ENCODE measurements at places on chromosomes 13 and 19.

DNA sequence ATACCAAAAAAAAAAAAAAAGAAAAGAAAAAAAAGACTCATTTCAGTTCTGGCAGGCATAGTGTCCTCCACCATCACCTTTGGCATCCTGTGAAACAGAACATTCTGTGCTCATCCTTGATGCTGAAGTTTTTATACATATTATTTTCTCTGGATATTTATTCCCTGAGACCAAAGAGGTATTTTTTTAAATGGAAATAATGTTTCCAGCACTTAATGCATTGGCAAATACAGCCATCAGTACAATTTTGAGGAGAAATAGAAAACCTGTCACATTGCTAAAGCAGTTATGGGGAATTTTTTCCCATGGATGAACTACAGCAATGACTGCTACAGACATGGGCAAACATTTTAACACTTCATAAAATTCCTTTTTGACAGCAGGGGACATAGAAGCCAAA, 312.4 kb downstream of the DNAJC15 start:
- DNase-seq: no peak

GRCh38 chr19:34534206-34534605, 52.6 kb downstream of the WTIP start:
- DNase-seq: no peak

DNA sequence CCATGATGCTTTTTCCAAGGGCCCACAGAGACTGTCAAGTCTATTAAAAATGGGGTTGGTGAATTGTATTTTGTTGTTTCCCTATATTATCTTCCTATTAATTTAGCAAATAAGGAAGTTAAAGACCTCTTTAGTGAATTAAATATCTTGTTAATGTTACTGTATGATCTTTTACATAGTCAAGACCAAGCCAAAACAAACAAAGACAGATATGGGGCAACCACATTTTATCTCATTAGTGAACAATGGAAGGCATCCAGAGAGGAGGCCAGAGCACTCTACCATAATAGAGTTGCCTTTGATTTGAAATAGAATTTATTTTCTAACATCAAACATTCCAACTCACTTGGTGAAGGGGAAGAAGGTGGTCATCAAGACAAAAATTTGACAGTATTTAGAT, 169.4 kb downstream of the B3GLCT start:
- no peak for DNase-seq

DNA sequence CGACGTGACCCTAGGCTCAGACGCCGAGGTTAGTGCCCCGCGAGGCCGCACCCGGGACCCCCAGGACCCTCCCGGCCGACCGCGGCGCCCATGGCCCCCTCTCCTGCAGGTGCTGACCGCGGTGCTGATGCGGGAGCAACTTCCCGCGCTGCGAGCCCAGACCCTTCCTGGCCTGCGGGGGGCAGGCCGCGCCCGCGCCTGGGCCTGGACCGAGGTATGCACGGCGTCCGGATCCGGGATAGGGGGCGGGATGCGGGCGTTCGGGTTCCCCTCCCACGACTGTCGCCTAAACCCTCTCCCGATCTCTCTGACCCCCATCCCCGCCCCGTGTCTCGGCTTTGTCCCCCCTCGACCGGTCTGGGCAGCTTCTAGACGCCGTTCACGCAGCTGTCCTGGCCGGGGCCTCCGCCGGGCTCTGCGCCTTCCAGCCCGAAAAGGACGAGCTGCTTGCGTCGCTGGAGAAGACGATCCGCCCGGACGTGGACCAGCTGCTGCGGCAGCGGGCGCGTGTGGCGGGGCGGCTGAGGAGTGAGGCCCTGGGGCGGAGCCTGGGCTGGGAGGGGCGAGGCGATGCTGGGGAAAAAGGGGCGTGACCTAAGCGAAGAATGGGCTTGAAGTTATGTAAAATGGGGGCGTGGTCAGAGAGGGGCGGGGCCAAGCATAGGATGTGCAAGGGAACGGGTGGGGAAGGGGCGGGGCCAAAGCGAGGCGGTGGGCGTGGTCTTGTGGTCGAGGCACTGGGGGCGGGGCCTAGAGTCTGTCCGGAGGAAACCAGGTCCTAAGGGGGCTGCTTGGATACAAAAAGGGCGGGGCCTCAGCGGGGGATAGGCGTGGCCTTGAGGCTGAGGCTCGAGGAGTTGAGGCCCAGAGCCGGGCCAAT, 16.0 kb upstream of the COLGALT1 start:
- peak; percentile 90 for DNase-seq

GRCh38 chr13:26025771-26026170, 26.0 kb downstream of the SHISA2 start:
- no peak for DNase-seq

DNA sequence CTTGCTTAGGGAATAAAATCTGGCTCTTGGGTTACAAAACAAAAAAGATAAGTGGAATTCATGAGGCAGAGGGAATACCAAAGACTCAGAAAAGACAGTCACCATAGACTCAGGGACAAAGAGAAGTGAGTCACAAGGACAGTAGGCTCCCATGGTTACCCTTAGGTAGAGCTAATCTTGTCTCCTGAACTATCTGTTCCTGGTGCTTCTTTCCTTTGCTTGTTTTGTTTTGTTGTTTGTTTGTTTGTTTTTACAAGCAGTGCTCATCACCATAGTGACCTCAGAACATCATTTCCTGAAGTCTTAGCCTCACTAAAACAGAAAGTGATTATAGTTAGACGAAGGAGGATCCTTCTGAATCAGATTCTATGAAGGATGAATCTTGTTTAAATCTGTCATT, 142.3 kb upstream of the SOX21 start:
- DNase-seq: no peak

GRCh38 chr13:58882516-58882915, 1251.0 kb downstream of the PCDH17 start:
- DNase-seq: no peak
